Subcutaneous adipose tissue (tissue), 4 donors: ENCODE measurements at places on chromosomes 5 and 9. TPM values are rescaled to one million over a fixed set of nuclear protein-coding genes. Genes with fewer than 3 reads are reported as not detected.

Gene PCDHB4
- 2.8 TPM for total RNA-seq

Gene PTPRD
- 5.1 TPM for total RNA-seq

Gene NOL6
- total RNA-seq: 12.3 TPM

Gene IFNA13
- not detected for total RNA-seq

Gene OR1J2
- total RNA-seq: not detected

Gene SLCO6A1
- total RNA-seq: not detected

Gene POLR3G
- total RNA-seq: 1.2 TPM

Gene ANKRD31
- 0.38 TPM for total RNA-seq

Gene EQTN
- total RNA-seq: 1.1 TPM

Gene C1QTNF2
- total RNA-seq: 0.68 TPM

Gene GRM6
- total RNA-seq: not detected
